Liver (tissue), 10 donors: ENCODE measurements at places on chromosomes 2 and 18.

- DNase-seq: no peak
Measured at GRCh38 chr2:237944302-237944701, 22.5 kb upstream of the UBE2F start.

- DNase-seq: no peak
Measured at GRCh38 chr2:203431391-203432185, 103.4 kb downstream of the ABI2 start.

DNA sequence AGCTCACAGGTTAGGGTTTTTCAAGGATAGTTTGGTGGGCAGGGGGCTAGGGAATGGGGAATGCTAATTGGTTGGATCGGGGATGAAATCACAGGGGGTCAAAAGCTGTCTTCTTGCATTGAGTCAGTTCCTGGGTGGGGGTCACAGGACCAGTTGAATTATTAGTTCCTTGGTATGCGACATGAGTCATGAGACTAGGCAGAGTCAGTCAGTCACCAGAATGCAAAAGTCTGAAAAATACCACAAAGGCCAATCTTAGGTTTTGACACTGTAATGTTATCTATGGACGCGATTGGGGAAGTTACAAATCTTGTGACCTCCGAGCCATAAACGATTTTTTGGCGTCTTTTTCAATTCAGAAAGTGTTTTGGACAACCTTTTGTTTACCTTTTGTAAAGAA lies 101.2 kb downstream of the ZNF519 start:
- no peak for DNase-seq

GRCh38 chr2:201275990-201276389 lies 15.7 kb downstream of the CASP8 start:
- no peak for DNase-seq

GRCh38 chr2:162315938-162316337 lies 2.5 kb downstream of the IFIH1 start:
- no peak for DNase-seq

- DNase-seq: no peak
Measured at GRCh38 chr2:145484448-145485097, 964.7 kb upstream of the ZEB2 start.

DNA sequence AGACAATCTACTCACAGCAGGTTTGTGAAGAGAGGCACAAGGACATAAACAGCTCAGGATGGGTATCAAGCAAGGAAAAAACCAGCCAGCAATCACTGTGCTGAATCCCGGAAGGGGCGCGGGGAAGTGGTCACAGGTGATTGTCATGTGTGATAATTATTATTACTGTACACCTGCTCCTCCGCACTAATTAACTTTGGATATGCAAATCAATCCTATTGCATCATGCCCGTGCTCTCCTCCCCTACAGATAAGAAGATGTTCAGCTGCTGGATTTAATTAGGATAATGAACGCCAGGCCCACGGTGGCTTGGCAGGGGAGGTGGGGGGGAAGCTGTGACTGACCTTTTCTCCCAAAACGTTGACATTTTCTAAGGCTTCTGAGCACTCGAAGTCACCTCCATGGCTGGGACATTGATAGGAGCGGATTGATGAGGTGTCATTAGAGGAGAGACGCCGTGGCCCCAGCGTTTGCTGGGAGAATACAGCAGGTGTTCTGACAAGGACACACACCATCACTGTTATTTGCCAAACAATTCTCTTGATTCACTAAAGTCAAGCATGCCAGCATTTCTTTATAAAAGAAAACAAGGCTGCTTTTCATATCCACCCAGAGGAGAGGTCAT lies 160.3 kb upstream of the VRK2 start:
- DNase-seq: no peak

- no peak for DNase-seq
Measured at GRCh38 chr2:177281400-177282180, 17.1 kb upstream of the NFE2L2 start.

DNA sequence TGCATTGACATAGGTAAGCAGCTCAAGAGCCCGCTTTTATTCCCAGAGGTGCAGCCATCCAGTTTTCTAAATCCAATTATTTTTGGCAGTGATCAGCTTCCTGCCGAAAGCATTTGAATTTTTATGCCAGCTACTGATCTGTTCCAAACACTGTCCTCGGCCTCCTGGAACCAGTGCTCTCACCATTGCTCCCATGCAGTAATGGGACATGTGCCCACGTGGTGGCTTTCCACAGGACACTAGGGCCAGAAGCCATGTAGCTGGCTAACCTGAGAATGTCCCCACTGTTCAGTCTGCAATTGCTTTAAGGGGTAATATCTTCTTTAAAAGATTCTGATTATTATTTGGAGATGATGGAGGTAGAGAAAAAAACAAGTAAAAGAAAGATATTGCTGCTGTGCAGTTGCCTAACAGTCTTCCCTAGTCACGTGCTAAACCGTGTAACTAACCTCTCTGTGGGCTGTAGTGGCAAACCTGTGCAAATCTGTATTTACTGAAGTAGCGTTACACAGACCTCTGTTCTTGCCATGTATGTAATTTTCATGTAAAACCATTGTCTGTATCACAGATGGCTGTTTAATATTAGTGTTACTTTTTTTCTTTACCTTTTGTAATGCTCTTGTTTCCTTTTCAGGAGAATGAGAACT lies 13.0 kb downstream of the GRHL1 start:
- DNase-seq: no peak

DNA sequence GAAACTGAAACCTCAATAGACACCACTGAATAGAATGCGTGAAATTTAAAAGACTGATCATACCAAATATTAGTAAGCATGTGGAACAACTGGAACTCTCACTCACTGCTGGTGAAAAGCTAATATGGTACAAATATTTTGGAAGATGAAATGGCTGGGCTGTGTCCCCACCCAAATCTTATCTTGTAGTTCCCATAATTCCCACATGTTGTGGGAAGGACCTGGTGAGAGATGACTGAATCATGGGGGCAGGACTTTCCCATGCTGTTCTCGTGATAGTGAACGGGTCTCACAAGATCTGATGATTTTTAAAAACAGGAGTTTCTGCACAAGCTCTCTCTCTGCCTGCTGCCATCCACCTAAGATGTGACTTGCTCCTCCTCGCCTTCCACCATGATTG lies 32.0 kb upstream of the MYCN start:
- DNase-seq: no peak

- no peak for DNase-seq
Measured at GRCh38 chr18:2644535-2644934, 11.0 kb upstream of the SMCHD1 start.

- DNase-seq: peak; percentile 69
Measured at GRCh38 chr2:100242891-100243619, 79.2 kb downstream of the LONRF2 start.

DNA sequence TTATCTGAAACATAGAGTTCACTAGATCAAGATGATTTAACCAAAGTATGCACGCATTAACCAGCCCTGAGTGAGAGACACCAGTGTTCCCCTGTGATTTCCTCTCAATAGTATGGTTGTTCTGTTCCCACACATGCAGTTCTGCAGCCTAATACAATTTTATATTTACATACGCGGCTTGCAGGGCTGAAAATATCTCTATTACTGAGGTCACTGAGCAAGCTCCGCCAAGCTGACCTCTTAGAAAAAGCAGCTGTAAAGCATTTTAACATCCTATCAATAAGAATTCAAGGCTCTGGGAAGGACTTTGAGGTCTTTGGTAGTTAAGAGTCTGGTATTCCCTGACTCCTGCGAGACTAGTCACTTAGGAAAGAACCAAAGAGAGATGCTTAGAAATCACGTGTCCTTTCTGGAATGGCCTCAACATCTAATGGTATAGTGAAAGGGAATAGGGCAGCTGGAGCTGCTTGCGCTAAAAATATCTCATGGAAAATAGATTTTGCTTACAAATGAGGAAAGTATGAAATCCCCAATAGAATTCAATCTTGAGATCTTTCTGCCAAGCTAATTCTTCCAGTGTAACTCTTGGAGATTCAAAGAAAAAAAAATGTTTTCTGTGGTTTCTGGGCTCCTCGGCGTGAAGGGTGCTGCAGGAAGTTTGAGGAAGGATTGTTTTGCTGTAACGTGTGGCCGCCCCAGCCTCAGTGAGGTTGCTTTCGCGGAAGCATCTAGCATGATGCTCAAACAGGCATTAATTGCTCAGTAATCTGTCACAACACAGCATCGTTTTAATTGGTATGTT lies 59.2 kb downstream of the DOCK10 start:
- DNase-seq: no peak

GRCh38 chr2:43127941-43128558 lies 98.4 kb downstream of the ZFP36L2 start:
- DNase-seq: no peak

GRCh38 chr2:64203858-64204632 lies 59.8 kb upstream of the PELI1 start:
- DNase-seq: no peak

- no peak for DNase-seq
Measured at GRCh38 chr2:234898534-234899053, 53.2 kb upstream of the SH3BP4 start.

DNA sequence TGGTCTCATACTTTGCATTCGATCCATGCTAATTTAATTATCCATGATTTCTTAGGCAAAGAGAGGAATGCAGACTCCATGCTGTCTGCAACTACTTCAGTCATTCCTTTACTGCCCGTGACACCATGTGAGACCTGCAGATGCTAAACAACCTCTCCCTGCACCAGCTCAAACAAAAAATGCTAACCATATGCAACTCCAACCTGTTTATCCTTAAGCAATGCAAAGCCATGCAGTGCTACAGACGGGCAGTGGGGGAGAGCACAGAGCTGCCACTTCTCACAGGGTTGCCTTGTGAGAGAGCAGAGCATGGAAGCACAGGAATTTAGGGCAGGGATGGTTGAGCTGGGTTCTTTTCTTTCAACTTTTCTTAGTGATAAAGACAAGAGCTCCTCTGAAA lies 74.9 kb upstream of the KLHL14 start:
- DNase-seq: no peak

DNA sequence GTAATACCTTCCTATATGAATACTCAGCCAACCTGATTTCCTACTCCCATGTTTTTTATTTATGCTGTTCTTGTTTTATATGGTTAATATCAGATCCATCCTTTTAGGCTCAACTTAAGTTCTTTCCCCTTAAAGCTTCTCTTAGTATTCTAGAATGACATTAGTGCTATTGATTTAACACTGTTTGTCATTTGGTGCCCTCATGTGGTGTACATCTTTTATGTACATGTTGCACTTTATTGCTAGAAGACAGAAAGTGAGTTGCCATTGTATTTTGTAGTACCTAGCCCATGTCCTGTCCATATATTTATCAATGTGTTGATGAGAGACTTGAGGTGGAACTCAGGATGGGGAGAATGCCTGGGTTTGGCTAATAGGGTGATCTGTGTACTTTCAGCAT lies 2.5 kb downstream of the HTRA2 start:
- no peak for DNase-seq

DNA sequence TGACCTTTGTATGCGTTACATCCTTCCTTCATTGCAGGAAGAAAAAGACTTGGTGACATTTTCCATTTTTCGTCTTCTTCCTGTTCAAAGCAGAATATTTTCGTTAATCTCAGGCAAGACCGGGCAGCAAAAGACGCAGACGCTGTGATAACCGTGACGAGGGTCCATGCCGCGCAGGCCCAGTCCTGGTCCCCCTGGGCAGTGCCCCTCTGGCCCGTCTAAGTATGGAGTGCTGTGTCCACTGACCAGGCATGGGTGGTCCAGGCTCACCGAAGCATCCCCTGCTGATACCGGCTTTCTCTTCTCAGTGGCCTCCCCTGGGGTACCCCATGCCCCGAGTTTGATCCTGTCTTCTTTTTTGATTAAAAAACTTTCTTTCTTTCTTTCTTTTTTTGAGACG lies 135.2 kb upstream of the ASB18 start:
- no peak for DNase-seq

GRCh38 chr2:235877275-235877802 lies 290.8 kb downstream of the GBX2 start:
- DNase-seq: no peak

GRCh38 chr2:207048416-207048815 lies 109.1 kb downstream of the CPO start:
- DNase-seq: no peak

- DNase-seq: no peak
Measured at GRCh38 chr2:57180042-57180567, 866.5 kb upstream of the VRK2 start.

- no peak for DNase-seq
Measured at GRCh38 chr2:121505005-121505404, 25.7 kb upstream of the RNU4ATAC start.

DNA sequence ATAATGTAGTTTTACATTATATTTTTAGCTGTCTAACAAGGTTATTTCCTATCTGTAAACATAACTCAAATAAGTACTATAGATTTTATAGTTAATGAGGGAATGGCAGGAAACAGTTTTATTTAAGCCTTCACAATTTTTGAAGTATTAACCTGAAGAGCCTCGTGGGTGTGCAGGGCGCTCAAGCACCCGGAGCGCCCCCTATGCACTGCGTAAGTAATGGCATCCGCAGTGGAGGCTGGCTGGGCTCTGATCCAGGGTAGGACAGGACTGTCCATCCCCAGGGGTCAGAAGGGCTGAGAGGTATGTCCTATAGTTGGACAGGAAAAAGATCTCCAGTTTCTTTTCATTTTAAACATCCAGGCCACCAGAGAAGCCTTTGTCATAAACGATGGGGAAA lies 8.2 kb upstream of the GBX2 start:
- DNase-seq: no peak

DNA sequence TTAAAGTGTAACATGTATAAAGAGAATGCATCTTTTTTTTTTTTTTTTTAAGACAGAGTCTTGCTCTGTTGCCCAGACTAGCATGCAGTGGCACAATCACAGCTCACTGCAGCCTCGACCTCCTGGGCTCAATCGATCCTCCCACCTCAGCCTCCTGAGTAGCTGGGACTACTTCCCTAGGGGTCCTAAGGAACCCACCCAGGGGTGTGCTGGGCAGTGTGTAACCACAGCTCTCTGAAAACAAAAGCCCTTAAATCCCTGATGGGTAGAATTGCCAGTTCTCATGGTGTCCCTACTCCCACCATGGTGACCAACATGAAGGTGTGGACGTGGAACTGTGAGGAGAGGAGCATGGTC lies 105.6 kb upstream of the ST3GAL5 start:
- no peak for DNase-seq

DNA sequence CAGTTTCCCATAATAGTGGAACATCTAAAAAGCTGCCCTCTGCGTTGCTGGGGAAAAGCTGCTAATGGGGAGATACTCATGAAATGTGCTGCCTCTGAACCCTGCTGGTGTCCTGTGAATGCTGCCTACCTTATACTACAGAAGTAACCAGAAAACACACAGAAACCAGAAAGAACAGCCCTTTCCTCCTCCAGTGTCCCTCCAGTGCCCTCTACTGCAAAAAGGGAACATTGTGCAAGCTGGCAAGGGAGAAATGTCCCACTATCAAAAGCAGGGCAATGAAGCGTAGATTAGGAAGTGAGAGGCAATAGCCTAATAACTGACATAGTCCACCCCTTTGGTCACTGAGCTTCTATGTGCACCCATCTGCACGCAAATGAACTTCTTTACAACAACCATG lies 162.7 kb upstream of the ETAA1 start:
- DNase-seq: no peak

DNA sequence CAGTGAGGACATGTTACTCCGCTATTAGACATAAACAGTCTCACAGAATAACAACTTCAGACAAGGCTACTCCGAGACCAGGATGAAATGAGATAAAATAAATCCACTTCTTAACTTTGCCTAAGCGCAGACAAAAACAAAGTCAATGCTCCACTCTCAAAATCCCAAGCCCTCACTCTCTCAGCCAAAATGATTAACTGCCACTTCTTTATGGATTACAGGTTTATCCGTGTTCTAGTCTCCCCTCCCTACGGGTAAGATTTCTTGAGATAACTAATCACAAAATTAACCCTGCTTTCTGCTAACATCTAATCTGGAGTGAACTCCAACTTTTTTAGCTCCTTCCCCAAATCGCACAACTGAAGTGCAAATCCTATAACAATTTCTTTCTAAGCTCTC lies 1.1 kb upstream of the CRYGC start:
- no peak for DNase-seq
